ENCODE measurements at places on chromosomes 7 and 10.
A peak's percentile ranks its signal among the peaks of the same experiment; 100 is the strongest.

- no peak for DNase-seq
These were observed 318.7 kb upstream of the LRGUK start for GRCh38 chr7:133808493-133808866.

GRCh38 chr10:71802715-71803488 is 29.6 kb upstream of the VSIR start:
- no peak for DNase-seq

GRCh38 chr7:93156884-93157283 is 8.7 kb upstream of the SAMD9L start:
- DNase-seq: no peak

DNA sequence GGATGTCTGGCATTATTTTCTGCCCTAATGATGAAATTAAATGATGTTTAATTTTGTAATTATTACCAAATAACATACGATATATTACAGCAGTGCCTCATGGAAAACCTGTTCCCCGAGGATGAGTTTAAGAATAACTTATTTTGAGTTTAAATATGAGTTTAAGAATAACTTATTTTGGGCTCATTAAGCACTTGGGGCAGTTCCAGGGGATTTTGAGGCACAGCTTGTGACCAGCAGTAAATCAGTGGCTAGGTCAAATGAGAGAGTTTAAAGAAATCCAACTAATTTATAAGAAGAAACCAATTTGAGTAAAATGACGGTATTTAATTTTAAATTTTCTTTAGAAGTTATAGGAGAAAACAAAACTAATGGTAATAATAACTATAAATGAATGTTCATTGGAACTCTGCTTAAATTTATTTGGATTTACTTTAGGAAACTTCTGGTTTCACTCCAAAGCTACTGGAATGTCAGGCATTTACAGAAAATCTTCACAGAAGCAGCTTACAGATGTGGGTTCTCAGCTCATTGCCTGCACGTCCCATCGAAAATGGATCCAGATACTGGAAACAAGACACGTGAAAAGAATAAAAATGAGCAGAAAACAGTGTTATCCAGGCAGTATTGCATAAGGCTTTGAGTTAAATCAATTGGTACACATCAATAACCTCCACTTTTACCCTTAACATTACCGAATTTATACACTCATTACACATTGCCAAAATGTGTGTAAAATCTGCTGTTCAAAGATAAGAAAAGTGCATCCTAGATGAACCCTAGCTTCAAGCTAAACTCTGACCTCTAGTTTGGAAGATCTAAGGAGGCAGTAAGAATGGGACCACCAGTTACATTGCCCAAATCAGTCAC is 784.5 kb upstream of the IGFBP3 start:
- no peak for DNase-seq

DNA sequence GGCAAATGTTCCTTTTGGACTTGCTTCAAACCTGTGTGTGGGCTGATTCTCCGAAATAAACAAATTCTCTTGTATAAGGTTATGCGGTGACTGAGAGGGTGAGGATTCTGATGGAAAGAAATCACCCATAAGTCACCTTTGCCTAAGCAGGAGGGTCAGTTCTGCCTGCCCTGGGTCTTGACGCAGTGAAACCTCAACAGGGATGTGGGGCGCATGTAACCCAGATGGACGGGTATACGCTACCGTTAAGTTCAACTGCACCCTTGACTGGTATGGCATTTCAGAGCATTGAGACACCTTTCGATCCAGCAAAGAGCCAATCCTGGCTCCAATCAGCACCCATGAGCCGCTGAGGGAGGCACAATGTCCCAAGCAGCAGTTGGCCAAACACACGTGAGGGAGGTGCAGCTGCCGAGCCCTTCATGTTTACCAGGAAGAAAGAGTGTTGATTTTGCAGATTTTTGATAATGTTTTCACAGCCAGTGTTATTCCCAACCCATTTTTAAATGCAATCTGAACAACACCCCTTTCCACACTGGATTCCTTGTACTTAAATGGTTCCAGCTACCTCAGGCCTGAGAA is 48.1 kb downstream of the SORBS1 start:
- no peak for DNase-seq

DNA sequence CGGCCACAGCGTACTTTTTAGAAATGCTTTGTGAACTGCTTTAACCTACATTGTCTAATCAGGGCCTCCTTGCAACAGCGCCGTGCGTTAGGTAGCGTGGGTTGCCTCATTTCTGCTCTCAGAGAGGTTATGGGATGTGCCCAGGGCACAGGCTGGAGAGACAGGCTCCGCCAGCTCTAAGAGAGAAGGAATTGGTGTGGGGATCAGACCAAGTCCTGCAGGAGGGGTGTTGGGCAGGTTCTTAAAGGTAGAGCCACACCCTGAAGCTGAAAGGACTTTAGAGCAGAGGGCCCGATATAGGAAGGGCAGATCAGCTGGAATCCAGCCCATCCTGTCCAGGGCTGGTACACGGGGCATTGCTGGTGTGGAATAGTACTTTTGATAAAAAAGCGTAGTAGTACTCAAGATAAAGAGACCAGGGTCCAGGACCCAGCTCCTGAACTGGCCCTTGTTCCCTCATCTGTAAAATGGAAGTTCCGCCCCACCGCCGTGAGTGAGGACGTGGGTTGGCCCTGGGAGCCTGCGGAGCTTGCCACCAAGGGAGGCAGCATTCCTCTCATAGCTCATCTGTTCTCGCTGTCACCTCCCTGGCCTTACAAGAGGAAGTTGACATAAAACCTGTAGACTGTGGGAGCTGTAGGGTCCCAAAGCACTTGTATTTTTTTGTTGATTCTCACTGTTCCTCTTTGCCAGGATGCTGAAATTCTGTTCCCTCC is 37.2 kb downstream of the TMEM120A start:
- DNase-seq: no peak

DNA sequence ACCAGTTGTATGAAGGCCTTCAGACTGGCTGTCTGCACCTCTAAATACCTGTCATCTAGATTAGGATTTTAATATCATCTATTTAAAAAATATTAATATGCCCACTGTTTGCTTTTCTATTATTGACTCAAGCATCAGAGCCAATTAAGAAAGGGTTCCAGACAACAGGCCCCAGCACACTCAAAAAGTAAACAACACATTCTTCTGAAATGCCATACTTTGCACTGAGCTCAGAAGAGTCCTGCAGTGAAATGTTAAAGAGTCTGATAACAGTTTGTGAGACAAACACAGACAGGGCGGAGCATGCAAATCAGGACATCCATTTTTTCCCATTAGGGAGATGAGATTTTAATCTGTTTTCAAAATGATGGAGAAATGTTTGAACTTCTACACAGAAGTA is 45.9 kb upstream of the KLF6 start:
- DNase-seq: no peak

GRCh38 chr7:70618020-70618551 is 513.9 kb upstream of the GALNT17 start:
- DNase-seq: no peak

- DNase-seq: no peak
These were observed 15.0 kb downstream of the NOD1 start for GRCh38 chr7:30463405-30464145.

- no peak for DNase-seq
These were observed 25.8 kb upstream of the EGFR start for GRCh38 chr7:54992871-54993475.

DNA sequence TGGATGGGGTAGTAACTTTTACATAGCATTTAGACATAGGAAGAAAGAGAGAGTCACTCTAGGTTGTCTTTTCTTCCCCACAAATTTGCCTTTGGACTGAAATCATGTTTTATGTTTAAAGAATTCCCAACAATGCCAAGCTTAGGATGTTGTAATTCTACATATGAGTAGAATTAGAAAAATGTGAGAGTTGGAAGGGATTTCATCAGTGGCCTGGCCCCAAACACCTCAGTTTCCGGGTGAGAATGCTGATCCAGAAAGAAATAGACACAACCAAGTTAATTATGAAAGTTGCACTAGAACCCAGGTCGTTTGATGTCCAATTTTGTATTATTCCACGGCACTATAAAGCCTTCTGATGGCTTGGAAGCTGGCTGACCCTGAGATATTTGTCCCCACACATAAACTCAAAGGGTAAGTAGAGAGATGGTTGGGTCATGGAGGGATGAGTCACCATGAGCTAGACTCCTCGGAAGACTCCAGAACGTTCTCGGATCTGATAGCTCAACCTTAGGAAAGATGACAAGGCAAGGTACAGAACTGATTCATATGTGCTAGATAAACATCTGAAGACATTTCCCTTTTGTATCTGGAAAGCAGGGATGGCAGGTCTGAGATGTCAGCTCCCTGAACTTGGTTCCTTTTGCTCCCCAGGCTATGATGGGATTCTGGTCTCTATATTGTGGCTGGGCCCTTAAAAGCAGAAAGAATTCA is 48.8 kb upstream of the SLC35B4 start:
- DNase-seq: no peak

DNA sequence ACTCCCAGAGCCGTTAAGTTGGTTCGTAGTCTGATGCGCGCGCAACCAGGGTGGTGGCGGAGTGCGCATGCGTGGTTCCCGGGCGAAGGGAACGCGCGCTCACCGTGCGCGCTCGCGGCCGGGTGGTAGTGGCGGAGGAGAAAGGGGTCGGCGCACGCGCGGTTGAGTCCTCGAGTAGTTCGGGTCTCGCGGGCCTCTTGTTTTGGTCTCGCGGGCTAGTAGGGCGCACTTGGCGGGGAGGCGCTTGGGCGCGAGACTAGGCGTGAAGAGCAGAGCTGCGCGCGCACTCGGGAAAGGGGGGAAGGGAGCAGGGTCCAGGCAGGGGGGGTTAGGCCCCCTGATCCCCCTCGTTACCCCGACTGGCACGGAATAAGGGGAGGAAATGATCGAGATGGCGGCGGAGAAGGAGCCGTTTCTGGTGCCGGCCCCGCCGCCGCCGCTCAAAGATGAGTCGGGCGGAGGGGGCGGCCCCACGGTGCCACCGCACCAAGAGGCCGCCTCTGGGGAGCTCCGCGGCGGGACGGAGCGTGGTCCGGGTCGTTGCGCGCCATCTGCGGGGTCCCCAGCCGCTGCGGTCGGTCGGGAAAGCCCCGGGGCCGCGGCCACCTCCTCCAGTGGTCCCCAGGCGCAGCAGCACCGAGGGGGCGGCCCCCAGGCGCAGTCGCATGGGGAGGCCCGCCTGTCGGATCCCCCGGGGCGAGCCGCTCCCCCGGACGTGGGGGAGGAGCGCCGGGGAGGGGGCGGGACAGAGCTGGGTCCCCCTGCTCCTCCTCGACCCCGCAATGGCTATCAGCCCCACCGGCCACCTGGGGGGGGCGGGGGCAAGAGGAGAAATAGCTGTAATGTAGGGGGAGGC is at the start of gene MEPCE:
TSS of gene MEPCE (plus strand) at position 195 of the 856 bp plus-strand sequence. CDS start at position 383, 188 bp downstream.
- peak; percentile 97 for DNase-seq

GRCh38 chr10:103215601-103216000 is 22.5 kb upstream of the NT5C2 start:
- DNase-seq: no peak

DNA sequence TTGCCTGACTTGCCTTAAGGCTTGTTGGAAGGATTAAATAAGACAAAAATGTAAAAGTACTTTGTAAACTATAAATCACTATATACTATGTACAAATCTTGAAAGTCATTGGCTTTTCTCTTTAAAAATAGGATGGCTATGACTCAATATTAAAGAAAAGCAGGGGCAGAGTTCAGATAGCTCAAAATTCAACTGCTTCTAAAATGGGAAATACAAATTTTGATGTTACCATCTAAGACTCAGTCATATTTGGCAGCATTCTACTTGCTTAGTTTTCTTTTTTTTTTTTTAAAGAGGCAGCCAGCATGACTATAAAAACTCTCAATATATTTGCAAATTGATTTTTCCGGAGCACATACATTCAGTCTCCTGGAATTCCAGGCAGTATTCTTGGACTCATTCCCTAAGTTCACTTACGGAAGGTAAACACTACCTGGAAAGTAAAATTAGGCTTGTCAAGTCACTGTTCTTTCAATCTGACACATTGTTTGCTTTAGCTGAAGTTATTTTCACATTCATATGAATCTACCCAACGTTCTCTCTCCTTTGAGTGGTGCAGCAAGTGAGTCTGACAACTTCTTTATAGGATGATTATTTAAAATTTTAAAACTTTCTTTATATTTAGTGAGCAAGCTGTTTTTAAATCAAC is 133.8 kb upstream of the CCDC6 start:
- DNase-seq: no peak

DNA sequence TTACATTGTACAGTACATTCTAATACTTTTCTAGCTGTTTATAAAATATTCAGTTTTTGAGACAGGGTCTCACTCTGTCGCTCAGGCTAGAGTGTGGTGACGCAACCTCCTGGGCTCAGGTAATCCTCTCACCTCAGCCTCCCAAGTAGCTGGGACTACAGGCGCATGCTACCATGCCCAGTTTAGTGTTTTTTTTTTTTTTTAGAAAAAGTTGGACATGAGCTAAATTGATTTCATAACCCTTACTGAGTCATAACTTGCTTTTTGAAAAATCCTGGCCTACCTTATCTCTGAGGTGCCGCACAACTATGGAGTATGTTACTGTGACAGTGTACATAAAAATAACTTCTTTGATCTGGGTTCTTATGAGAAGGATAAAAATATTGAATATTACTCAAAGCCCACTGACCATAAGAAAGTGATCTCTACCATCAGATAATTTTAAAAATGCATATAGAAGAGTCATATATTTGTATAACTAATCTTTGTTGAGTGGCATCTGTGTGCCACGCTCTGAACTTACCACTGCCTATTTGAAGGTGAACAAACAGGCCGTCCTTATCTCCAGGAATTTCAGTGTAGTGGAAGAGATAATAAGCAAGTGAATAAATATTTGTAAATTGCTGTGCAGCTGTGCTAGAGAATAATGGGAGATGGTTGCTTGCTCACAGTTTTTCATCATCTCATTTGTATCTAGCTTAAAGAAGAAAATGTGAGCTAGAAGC is 73.2 kb downstream of the PPP1R9A start:
- no peak for DNase-seq

DNA sequence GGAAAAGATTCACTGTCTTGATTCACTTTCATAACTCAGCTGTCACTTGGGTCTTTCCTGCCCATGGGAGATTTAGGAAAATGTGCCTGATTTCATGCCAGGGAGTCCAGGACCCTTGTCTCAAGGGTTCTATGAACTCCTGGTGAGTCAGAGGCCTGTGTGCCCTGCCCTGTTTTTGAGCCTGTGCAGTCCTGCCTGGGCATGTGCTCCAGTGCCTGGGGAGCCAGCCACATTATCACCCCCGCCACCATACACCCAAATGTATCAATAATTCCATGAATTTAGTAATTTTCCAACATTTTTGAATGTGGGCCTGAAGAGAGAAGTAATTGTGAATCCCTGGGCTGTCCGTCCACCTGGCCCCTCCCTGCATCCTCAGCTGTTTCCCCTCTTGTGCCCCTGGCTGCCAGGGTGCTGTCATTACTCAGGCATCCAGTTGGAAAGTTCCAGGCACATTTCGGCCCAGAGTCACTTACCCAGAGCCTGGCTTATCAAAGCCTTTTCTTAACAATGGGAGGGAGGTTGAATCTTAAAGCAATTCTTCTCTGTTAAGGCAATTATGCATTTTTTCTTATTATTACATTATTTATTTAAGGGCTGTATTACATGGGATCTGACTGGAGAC is 287.8 kb upstream of the CDC14C start:
- no peak for DNase-seq
